Right atrium auricular region (tissue), 2 donors: ENCODE measurements at places on chromosomes 3 and 15. TPM values are rescaled to one million over a fixed set of nuclear protein-coding genes. Genes with fewer than 3 reads are reported as not detected.
A peak's percentile ranks its signal among the peaks of the same experiment; 100 is the strongest.

Gene GRAMD1C
- 1.2 TPM for total RNA-seq

Gene TEX55
- total RNA-seq: not detected

Gene FILIP1L
- 97.0 TPM for total RNA-seq

Gene XCR1
- total RNA-seq: not detected

- DNase-seq: no peak
Measured at GRCh38 chr15:79433276-79433990, 1.3 kb downstream of the MINAR1 start.

- DNase-seq: no peak
Measured at GRCh38 chr3:169242708-169243513, 420.6 kb downstream of the MECOM start.

GRCh38 chr3:184596886-184597575 lies 35.4 kb downstream of the EPHB3 start:
- DNase-seq: no peak

- peak; percentile 77 for DNase-seq
Measured at GRCh38 chr3:184582646-184583577, 21.3 kb downstream of the EPHB3 start.

GRCh38 chr3:112778353-112778948 lies 68.2 kb downstream of the CD200R1L start:
- no peak for DNase-seq

DNA sequence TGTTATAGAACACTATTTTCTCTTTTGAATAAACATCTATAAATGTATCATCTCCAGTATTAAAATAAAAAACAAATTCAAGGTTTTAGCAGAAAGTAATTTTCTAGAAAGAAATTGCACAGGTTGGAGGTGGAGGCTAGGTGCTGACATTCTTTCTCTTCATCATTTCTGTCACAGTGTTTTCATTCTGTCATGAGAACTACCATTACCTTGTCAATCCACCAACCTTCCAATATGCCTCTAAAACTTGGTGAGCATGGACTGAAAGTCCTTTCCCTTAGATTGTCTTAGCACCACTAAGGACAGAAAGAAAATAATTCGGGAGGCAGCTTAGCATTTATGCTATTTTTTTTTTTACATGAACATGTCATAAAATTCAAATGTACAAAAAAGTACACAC lies 596.2 kb upstream of the DPPA4 start:
- DNase-seq: no peak

GRCh38 chr3:97804471-97804870 lies 17.3 kb upstream of the CRYBG3 start:
- DNase-seq: no peak

DNA sequence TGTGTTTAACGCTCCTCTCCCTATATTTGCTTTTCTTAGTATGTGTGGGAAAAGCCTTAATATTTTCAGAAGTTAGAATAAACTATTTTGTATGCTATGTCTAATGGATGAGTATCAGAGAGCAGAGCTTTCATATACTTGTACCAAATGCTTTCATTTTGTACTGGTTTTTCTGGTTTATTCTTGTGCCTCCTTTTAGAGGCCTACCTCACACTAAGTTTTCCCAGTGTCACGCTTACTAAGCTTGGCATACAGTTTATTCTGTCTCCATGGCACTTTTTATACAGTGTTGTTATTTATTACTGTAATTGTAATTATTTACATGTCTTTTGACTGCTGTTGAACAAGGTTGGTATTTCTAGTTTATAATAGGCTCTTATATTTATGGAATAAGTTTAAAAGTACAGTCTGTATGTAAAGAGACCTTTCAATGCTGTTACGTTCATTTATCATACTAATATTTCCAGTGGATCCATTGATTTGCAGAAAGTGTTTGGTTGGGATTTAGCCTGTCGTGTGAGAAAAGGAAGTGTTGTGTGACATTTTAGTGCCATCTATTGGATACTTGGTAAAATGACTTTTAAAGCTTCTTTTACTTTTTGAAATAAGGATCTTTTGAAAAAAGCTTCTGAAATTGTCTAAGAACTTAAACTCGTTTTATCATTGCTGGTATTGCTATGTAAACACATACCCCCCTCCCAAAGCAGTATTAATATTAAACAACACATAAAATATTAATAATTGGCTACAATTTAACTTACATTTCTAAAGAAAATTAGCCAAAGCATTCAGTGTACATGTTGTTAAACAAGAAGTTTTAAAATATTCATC lies 5.2 kb upstream of the EBLN2 start:
- no peak for DNase-seq

DNA sequence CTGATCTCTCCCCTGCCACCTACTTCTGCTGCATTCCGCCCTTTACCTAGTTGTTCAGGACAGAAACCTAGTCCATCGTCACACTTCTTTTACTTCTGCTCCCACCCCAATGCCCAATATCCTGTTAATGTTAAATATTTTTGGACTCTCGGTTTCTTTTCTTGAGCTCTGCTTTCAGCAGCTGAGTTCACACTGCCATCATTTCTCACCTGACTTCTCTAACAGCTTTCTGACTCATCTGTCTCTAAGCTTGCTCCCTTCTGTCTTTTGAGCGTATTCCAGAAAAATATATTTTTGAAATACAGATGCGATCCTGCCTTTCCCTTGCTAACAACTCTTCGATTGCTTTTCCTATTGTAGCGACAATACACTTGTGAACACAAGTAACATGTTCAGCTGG lies 183.4 kb downstream of the KLHL25 start:
- no peak for DNase-seq
